Stimulated activated CD8-positive, alpha-beta memory T cell treated with anti-CD3 and anti-CD28 coated beads, Interleukin-15, amount 100 ng/mL, for 1 hour (primary cell): ENCODE measurements at places on chromosomes 7 and 10.

DNA sequence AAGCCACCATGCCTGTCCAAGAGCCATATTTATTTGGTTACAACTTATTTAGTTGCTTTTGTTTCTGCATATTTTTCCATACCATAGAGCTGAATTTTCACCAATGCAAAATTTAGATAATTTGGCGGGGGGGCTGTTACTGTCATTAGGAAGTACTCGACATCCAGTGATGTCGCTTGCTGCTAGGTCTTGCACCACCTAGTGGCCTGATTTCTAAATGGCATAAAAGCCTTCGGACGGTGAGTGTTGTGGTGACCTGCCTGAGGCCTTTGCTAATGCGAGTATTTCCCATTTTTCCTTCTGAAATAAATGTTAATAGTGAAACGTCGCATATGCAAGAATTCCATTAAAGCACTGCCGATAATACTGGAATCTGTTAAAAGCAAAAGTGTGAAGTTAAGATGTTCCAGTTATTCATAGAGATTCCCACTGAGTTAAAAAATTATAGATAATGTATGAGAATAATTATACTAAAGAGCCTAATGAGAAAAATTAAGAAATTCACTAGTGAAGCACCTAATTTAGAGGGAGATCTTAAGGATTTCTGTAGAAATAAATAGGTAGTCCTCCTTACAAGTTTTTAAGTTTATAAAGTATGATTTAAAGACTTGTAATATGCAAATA, 86.1 kb upstream of the DNAJB6 start:
- DNase-seq = peak; percentile 12

DNA sequence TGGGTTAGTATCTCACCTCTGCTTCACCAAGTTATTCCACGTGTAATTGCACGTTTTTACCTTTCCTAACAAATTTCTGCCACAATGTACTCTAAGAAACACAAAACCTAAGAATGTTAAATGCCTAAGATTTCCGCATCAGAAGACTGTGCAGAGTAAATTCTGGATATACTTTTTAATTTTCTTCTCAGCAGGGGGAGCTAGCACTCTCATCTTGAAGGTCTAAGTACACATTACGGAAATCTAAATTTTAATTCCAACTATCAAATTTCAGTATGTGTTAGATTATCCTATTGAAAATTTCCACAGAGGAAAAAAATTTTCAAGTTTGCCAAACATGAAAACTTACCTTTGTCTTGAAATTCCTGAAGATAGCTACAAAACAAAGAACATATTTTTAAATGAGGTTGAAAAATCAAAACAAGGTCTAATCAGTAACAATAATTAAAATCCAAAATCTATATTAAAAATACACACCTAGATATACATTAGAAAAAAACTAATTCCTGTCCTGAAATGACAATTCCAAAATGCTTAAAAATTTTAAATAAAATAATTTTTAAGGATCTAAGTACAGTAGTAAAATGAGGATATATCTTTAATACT, 10.5 kb downstream of the SKAP2 start:
- DNase-seq = no peak

- no peak for DNase-seq
Measured at GRCh38 chr10:123252779-123253178, 98.6 kb downstream of the BUB3 start.

- no peak for DNase-seq
Measured at GRCh38 chr7:148507787-148508186, 82.8 kb upstream of the C7orf33 start.

- DNase-seq = no peak
Measured at GRCh38 chr7:28919510-28919909, 38.6 kb downstream of the TRIL start.

DNA sequence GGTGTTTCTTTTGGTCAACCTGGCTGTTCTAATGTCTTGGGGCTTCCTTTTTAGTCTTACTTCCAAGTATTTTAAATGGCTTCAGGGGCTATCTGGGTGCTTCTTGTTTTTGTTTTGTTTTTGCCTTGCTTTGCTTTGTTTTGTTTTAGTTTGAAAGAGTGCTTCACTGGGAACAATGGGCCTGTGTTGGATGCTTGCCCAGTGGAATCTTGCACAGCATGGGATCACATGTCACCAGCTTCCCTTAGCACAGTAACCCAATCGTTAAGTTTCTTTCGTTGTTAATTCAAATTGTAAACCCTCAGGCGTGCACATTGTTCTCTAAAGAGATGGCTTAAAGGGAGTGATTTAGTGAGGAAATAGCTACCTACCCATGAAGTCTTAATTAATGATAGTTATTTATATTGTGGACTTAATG, 8.9 kb downstream of the COL17A1 start:
- DNase-seq = no peak

GRCh38 chr10:69446650-69447151, 4.6 kb upstream of the TSPAN15 start:
- DNase-seq = no peak
